ENCODE measurements at places on chromosomes 11 and 22.

DNA sequence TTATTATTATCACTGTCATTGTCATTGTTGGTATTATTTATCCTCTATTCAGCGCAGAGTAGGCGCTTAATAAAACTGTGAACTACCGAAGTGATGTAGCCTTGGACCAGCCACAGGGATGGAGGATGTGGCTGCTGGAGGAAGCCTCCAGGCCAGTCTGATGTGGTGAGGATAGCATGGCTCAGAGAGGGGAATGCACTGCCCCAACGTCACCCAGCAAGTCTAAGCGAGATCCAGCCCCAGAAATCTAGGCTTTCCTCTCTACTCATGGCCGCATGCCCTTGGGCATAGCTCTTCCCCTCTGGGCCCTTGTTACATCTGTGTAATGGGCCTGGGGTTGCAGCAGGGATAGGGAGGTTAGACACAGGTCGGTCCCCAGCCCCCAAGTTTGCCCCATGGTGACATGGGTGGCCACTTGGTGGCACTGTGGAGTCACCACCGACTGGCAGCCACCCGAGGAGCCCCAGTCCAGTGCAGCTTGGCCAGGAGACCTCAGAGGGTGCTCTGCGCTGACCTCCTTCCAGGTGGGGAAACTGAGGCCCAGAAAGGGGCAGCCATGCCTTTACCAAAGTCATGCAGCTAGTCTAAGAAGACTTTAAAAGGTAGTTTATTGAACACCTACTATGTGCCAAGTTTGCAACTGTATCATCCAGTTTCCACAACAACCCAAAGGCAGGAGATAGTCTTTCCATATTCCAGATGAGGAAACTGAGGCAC, 395.7 kb downstream of the MN1 start:
- no peak for DNase-seq

GRCh38 chr11:119525180-119525866, 102.4 kb upstream of the THY1 start:
- DNase-seq = no peak

- no peak for DNase-seq
These were observed 41.7 kb downstream of the NARS2 start for GRCh38 chr11:78532991-78533390.

DNA sequence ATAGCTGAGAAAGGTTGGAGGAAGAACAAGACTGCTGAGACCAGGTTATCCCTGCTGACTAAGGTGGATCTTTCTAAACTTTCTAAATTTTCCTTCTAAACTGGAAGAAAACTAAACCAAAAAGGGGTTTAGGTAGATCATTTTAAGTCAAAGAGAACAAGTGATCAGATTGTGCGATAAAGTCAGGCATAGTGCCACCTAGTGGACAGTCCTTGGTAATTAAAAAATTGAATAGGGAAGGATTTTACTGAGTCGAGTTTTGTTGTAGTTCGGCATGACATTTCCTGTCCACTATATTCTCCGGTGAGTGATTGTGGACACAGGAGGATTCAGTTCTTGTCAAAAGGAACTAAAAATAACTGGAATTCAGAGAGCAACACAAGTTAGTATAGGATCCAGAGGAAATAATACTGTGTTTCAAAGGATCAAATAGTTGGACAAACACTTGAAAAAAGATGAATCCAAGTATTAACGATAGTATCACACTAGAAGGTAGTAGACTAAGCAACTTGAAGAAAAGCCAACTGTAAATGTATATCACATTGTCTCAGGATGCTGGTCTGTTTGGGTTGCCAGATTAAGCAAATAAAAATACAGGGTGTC, 1236.4 kb downstream of the FAM181B start:
- DNase-seq = no peak

- DNase-seq = no peak
These were observed 19.7 kb upstream of the CDC42EP2 start for GRCh38 chr11:65295001-65295400.
